Peyer's patch (tissue), 4 donors: ENCODE measurements at places on chromosomes 4 and X. TPM values are rescaled to one million over a fixed set of nuclear protein-coding genes. Genes with fewer than 3 reads are reported as not detected.
A peak's percentile ranks its signal among the peaks of the same experiment; 100 is the strongest.

The SLC25A53 gene
- 8.1 TPM for total RNA-seq

The FRMD7 gene
- total RNA-seq: not detected

GRCh38 chrX:132671229-132671641 lies 182.4 kb upstream of the MBNL3 start:
- DNase-seq: no peak

DNA sequence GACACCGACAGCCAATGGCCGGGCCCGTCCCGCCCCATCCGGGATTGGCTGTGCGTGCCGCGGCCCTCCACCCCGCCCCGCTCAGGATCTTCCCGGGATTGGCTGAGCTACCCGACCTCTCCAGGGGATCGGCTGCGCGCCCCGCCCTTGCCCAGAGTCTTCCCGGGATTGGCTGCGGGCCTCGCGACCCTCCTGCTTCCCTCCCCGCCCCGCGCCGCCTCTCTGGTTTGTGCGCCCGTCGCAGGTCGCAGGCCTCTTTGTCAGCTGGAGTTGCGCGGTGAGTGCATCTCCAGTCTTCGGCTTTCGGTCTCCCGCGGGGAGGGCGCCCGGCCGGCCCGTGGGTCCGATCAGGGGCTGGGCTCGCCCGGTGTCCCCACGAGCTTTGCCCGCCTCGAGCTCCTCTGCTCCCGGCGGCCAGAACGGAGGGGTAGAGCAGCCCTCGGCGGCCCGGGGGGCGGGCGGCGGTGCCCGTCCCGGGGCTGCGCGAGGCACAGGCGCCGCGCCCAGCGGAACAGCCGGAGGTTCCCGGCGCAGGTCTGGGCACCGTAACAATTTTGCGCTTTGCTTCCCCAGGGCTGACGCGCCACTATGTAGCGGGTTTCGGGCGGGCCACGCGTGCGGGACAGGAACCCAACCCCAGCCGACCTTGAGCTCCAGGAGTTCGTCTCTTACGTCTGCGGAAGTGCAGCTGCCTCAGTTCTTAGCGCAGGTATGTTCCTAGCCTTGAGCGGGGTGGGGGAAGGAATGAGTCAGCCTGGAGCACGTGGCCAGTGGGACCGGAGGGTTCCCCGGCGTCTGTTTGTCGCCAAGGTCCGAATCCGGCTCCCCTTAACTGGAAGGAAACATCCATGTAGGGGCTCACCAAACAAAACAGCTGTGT lies 38.7 kb downstream of the ERVMER34-1 start:
- peak; percentile 99 for DNase-seq

DNA sequence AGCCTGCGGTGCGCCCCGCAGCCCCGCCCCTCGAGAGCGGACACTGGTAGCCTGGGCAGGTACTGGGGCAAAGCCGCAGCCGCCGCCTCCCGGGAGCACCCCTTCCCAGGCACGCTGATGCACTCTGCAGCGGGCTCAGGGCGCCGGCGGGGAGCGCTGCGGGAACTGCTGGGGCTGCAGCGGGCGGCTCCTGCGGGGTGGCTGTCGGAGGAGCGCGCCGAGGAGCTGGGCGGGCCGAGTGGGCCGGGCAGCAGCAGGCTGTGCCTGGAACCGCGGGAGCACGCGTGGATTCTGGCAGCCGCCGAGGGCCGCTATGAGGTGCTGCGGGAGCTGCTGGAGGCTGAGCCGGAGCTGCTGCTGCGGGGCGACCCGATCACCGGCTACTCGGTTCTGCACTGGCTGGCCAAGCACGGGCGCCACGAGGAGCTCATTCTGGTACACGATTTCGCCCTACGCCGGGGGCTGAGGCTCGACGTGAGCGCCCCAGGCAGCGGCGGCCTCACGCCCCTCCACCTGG lies 401 bp downstream of the SOWAHD start:
- peak; percentile 70 for DNase-seq

DNA sequence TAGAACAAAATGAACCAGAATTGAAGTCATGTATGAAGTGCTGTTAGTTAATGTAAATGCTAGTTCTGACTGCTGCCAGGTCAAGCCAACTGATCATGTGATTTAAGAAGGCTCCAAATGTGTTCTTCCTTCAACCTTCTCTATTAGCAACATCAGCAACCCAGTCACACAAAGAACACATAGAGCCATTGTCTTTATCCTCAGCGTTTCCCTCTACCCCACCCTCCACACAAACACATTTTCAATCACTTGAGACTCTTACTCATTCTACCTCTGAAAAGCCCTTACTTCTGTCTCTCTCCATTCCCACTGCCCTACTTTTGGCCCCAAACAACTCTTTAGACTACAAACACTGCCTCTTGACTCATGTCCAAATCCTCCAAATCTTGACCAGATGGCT lies 89.7 kb upstream of the KDR start:
- no peak for DNase-seq
